Activated CD4-positive, alpha-beta T cell treated with anti-CD3 and anti-CD28 coated beads, Interleukin-2, amount 50 U/mL, for 1 hour (primary cell): ENCODE measurements at places on chromosomes 6 and 20.

- no peak for DNase-seq
Measured at GRCh38 chr6:5132731-5133130, 47.6 kb downstream of the PPP1R3G start.

- no peak for DNase-seq
Measured at GRCh38 chr20:60817891-60818290, 434.2 kb upstream of the CDH4 start.

GRCh38 chr20:990293-990959, 11.7 kb downstream of the RSPO4 start:
- DNase-seq, result no peak

- DNase-seq, result no peak
Measured at GRCh38 chr6:81816380-81816779, 63.9 kb upstream of the TENT5A start.

GRCh38 chr6:35028781-35029769, 112.1 kb downstream of the TCP11 start:
- no peak for DNase-seq

DNA sequence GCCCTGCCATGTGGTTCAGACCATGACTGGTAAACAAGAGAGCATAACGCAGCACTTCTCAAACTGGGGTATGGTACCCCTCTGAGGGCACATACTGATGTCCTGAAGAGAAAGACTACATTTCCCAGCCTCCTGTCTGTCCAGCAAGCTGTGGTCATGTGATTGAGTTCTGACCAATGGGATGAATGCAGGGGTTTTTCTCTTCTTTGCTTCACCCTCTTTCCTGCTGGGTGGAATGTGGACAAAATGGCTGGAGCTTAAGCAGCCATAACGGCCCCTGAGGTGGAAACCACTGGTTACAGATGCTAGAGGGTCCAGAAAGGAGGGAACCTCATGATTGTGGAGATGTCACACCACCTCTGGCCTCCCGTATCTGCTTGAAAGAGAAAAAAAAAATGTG, 19.4 kb upstream of the KCNB1 start:
- DNase-seq, result no peak

DNA sequence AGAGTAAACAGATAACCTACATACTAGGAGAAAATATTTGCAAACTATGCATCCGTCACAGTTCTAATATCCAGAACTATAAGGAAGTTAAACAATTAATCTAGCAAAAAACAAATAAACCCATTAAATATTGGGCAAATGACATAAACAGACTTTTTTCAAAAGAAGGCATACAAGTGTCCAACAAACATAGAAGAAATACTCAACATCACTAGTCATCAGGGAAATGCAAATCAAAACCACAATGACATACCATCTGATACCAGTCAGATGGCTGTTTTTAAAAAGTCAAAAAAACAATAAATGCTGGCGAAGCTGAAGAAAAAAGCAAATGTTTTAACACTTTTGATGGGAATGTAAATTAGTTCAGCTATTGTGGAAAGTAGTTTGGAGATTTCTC, 1117.7 kb upstream of the MAP3K7 start:
- no peak for DNase-seq

DNA sequence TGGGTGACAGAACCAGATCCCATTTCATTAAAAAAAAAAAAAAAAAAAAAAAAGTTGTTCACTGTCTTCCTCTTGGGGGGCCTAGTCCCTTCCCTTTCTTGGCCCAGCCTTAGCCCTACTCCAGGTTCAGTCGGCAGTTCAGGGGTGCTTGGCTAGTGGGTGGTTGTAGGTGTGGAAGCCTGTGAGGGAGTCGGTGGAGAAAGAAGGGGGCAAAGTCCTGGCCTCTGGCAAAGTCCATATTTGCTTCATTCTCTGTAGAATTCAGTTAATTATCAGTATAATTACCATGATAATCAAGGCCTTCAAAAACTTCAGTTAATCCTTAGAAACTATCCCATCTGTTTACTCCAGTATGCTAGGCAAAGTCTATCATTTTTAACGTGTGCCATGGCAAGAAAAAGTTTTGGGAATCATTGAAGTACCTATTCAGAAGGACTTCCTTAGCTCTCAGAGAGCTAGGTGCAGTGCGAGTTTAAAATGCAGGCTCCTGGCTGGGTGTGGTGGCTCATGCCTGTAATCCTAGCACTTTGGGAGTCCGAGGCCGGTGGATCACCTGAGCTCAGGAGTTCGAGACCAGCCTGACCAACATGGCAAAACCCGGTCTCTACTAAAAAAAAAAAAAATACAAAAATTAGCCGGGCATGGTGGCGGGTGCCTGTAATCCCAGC, 205.7 kb upstream of the ARG1 start:
- no peak for DNase-seq

- DNase-seq, result no peak
Measured at GRCh38 chr20:53981130-53981529, 89.3 kb downstream of the BCAS1 start.

- no peak for DNase-seq
Measured at GRCh38 chr6:24621626-24622289, 24.2 kb downstream of the KIAA0319 start.

DNA sequence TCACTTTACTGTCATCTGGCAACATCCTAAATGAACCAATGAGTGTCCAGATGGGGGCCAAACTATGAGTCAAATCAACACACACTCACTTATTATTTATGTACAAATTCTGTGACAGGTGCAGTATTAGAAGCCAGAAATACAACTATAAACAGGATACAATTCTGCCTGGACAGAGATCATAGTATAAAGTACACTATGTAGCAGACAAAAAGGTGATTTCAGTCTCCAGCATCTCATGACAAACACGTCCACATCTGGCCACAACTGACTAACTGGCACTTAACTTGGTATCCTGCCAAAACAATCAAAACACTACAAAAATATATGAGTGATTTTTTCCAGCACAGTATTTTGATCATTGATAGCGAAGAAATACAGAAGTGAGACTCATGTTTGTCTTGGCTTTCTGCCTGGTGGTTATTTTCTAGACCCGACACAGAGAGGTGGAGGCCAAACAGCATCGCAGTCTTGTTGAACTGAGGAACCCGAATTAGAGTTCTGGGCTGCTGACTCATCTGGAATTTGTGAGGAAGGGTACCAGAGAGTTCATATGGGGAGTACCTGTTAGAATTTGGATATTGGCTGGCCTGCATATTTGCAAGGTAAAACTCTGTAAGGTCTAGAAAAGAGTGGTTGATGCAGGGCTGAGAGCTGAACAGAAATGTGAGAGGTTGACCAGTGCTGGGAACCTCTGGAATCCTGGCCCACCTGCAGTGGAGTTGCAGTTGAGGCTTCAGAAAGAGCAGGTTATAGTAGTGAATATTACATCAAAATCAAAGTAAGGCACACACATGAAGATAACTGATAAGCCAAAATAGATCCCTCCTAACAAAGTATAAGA, 475.2 kb downstream of the PTPRT start:
- DNase-seq, result no peak

DNA sequence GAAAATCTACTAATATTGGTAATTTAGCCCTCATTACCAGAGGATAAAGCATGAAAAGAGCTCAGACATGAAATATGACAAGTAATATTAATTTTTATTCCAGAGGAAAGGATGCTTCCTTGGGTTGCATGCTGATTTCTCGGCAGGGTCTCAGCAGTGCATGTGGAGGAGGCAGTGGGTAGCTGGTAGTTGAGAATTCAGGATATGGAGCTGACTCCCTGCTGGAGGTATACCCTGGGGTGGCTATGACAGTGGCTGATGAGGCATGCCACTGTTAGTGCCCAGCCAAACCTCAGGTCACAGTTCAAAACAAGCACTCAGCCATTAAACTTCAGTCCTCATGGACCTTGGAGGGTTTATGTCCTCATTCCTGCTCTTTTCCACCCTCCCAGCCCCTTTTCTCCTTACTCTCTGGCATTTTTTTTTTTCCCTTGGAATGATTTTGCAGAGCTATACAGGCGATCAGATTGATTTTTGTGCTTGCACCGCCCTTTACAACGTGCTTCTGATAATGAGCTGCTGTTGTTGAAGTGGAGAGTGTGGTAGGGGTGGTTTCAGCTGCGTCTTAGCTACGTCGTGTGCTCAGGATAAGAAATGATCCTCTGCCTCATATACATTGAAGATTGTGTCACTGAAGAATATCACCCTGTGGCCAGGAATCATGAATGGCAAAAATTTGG, 761.9 kb upstream of the MMS22L start:
- no peak for DNase-seq

GRCh38 chr6:128239146-128239545, 281.3 kb downstream of the PTPRK start:
- no peak for DNase-seq

DNA sequence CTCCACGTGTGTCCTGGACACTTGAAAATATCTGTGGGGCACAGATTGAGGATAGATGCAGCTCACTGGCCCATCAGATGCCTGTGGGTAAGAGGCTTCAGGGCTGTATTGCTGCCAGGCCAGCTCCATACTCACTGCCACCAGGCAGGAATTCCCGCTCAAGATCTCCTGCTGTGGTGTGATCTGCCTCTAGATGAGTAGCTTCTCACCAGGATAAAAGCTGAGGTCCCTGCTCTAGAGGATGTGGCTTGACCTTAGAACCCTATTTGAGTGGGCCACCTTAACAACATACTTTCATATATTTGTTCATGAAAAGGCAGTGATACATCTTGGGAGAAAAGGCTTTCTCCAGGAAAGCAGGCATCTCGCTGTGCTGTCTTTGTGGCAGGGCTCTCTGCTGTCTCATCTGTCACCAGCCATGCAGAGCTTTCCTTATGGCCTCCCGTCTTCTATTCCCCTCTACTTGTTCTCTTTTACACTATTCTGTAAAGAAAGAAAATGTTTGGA, 165.7 kb upstream of the RNF217 start:
- no peak for DNase-seq

DNA sequence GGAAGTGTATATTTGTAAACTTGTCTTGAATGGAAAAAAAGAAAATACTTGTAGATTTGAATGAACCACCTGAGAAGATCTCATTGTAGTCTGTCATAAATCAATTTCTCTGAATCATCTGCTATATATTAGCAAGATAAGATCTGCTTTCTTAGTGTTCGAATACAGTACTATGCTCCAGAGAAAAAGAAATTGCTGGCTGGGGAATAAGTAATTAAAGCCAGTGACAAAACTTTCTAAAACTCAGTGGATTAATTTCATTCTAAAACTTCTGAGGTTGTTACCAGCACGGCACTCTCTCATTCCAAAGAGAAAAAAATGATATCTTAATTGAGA, 22.4 kb upstream of the MROH8 start:
- DNase-seq, result no peak

GRCh38 chr20:40991181-40991889, 37.3 kb upstream of the TOP1 start:
- DNase-seq, result no peak

DNA sequence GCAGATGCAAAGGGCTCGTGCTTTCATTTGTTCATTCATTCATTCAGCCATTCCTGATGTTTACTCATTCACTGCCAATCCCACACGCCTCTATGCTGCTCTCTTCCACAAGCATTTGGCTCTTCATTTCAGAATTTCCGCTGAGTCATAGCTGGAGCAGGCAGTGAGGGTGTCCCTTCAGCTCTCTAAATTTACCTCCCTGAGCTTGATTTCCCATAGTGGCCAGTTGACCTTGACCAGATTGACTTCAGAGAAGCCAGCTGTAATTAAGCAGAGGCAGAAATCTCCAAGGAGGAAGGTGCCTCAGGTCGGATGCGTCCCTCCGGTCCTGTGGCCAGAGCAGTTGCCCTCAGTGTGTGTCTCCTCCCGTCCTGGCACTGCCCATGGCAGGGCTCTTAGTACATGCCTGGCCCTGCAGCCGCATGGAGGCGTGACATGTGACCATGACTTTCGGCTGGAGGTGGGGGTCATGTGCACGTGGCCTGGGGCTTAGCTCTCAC, 267.2 kb upstream of the ECI2 start:
- DNase-seq, result no peak

GRCh38 chr6:137261761-137262160, 42.6 kb upstream of the IFNGR1 start:
- DNase-seq, result no peak
